ENCODE measurements at places on chromosomes 6 and 20.

DNA sequence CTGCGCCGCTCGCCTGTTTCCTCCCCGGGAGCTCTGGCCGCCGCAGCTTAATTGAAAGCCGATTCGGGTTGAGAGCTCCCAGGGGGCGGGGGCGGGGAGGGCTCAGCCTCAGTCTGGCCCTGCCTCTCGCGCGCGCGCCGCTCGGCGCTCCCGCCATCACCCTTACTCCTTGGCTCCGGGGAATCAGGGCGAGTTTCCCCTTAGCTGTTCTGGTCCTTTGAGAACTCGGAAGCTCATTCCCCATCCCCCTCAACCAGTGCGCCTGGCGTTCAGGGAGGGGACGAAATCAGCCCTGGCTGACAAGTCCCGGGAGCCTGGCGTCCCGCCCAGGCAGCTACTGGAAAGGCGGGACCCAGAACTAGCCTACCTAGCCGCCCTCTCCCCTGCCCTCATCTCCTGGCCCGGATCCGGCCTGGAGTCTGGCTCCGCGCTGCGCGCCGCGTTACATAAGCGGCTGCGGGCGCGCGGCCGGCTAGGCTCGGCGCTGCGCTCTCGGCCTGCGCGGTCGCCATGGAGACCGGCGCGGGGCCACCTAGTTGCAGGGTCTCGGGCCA, 2.8 kb downstream of the SLC12A5 start:
- DNase-seq = no peak

DNA sequence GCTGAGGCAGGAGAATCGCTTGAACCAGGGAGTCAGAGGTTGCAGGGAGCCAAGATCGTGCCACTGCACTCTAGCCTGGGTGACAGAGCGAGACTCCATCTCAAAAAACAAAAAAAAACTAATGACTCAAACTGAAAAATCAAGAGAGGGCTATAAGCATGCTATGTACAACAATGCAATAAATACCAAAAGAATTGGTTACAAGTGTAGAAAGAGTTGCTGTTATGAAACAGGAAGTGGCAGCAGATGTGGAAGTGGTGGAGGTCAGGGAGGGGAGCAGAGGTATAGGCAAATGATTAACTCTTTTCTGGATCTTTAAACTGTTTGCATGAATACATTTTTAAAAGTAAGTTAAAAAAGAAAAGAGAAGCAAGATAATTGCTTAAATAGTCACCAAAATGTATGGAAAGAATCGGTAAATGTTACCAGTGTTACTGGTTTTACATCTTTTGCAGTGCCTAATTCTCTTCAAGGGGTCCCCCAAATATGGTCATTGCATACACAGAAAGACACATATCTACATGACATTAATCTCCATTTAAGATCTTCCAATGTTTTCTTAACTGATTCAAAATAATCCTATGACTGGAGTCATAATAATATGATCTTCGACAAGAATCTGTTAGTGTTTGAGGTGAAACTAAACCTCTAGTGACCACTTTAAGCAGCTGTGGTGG, 15.0 kb downstream of the CALHM6 start:
- DNase-seq = no peak

DNA sequence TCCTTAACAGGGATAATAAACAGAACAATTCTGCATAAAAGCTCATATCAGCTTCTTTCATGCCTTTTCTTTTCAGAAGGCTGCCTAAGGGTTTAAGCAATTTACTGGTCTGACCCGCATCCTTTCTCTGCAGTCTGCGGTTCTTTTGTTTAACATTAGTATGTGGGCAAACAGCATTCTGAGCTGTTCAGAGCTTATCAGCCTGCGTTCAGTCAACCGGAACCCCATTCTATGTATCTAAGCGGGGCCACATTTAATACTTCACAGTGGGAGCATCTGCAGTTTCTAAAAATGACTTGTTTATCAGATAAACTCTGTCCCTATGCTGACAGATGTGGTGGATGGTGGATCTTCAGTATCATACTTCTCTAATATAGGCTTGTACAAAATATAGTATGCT, 758.9 kb upstream of the MMS22L start:
- no peak for DNase-seq

DNA sequence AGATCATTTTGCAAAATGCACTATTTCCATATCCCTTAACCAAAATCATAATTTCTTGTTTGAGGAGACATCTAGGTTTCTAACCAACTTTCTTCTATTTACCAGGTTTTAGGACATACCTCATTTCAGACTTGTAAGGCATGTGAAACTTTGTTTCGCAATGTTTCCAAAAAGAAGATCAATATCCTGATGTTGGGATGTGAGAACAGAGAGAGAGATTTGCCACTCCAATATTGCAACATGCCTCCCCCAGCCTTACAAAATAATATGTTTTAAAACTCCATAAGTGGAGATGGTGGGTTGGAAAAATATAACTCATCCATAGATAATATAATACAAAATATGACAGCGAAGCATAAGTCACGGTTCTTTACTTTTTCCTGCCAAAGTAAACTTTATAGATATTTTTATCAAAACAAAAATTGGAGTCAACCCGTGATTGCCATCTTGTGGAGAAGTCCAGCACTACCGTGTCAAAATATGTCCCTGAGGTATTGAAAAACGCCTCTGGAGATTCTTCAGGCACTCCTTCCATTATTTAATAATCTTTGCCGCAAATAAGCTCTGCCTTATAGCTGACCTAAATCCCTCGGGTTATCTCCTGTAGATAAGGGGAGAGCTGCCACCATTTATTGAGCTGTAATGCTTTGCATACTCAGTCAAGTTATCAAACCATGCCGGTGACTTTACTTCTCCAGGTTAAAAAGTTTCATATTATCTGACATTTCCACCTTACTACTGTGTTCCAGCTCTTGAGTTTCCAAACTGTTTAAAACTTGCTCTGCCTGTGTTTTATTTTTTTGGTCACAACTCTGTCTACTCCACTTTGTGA, 534.2 kb downstream of the HACE1 start:
- no peak for DNase-seq

DNA sequence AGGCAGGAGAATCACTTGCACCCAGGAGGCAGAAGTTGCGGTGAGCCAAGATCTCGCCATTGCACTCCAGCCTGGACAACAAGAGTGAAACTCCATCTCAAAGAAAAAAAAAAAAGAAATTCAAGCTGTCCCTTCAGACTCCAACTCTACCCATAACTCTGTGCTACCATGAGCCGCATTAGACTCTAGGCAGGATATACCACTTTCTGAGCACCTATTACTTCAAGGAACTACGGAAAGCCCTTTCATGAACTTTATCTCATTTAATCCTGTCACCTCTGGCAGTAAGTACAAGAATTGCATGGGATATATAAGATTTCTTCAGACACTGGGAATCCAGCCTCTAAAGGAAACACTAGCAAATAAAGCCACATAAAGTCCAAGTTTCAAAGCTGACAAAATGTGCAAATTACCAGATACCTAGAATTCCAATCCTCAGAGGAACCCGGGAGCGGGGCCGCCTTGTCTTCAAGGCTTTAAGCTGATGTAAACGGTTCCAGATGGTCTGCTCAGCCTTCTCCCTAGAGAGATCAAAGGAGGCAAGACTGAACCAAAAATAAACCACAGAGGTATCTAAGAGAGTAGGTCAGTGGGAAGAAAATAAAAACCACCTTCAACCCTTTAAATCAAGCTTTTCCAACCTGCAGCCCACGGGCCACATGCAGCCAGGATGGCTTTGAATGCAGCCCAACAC, 9.4 kb downstream of the CDK5RAP1 start:
- no peak for DNase-seq

GRCh38 chr6:134230940-134231339, 87.0 kb downstream of the SGK1 start:
- no peak for DNase-seq

DNA sequence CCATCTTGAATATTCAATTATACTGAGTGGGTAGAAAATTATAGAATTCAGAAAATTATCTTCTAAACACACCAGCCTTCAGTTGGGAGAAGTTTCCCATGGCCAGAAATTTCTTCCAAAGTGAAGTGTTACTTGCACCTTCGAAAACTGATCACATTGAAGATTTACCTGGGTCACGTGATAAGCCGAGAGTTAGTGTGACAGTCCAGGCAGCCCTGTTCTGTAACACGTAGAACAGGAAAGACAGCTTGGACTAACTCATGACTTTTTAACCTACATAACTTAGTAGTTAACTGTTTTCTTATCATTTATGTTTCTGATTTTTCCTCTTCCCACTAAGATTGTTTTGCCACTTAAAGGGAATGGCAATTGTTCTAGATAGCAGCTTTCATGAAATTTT, 118.3 kb upstream of the MTHFD1L start:
- no peak for DNase-seq

- DNase-seq = no peak
These were observed 8.2 kb upstream of the ASCC3 start for GRCh38 chr6:100889351-100889750.

GRCh38 chr6:100665041-100665380, 200.3 kb upstream of the SIM1 start:
- DNase-seq = no peak

DNA sequence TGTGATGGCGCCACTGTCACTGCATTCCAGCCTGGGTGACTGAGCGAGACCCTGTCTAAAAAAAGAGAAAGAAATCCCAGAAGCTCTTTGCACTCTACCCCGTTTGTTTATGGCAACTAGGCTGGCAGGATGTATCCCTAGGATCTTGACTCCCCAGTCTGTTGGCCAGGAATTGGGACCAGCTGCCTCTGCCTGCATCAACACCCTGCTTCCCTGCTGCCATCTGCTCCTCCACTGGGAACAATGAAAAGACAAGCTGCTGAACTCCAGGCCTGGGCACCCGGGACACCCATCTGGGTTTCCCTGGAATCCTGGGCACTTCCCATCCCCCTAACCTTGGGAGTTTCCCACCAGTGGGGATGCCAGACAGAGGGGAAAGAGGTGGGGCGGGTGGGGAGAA, 64.9 kb downstream of the CPNE5 start:
- DNase-seq = no peak

GRCh38 chr20:58393299-58393698, 4.3 kb downstream of the VAPB start:
- no peak for DNase-seq

- no peak for DNase-seq
These were observed 402.1 kb downstream of the EPHA7 start for GRCh38 chr6:93017213-93017612.

- no peak for DNase-seq
These were observed 88.9 kb upstream of the ATXN1 start for GRCh38 chr6:16849988-16850680.

- DNase-seq = no peak
These were observed 14.0 kb downstream of the CALHM6 start for GRCh38 chr6:116475141-116475540.

DNA sequence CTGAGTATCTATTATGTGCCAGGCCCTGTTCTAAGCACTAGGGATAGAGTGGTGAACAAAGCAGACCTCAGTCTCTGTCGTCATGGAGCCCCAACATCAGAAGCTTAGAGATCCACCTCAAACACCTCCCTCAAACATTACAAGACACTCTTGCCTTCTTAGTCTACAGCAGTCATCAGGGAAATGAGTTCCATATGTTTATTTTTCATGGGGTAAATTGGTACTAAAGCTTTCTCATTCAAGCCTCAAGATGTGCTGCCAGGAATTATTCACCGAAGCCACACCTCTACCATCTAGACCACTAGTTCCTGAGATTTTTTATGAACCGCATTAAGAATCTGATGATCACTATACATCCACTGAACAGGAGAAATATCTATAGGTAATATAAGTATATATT, 59.0 kb upstream of the TFB1M start:
- DNase-seq = no peak

GRCh38 chr6:17491416-17492142, 98.2 kb downstream of the CAP2 start:
- no peak for DNase-seq

GRCh38 chr20:8309634-8310033, 177.6 kb downstream of the PLCB1 start:
- no peak for DNase-seq

DNA sequence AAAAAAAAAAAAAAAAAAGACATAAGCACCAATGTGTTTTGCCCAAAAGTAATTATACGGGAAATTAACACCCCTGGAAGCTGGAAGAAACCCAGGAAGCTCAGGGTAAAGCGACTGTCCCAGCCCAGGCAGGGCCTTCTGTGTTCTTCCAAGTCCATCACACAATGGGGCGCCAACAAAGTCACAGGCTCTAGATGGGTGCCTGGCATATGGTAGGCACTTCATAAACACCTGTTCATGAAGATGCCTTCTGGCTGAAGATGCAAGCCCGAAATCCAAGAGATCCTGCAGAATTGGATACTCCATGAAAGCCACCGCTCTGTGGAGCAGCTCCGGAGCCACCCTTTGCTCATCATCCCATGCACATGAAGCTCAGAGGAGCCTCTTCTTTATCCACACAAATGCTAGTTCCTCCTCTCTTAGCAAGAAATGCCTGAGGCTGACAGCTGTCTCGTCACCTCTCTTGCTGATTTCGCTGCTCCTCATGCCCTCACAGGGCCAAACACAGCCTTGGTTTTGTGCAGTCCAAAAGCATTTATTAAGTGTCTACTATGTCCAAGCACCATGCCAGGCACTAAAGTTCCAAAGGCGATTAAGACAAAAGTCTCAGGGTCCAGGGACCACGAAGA, 76.6 kb downstream of the TRERF1 start:
- no peak for DNase-seq

GRCh38 chr20:36343641-36344040, 37.5 kb downstream of the DLGAP4 start:
- no peak for DNase-seq

GRCh38 chr20:25273541-25274358, 25.9 kb downstream of the PYGB start:
- no peak for DNase-seq

GRCh38 chr20:21136015-21136732, 10.3 kb downstream of the KIZ start:
- no peak for DNase-seq

DNA sequence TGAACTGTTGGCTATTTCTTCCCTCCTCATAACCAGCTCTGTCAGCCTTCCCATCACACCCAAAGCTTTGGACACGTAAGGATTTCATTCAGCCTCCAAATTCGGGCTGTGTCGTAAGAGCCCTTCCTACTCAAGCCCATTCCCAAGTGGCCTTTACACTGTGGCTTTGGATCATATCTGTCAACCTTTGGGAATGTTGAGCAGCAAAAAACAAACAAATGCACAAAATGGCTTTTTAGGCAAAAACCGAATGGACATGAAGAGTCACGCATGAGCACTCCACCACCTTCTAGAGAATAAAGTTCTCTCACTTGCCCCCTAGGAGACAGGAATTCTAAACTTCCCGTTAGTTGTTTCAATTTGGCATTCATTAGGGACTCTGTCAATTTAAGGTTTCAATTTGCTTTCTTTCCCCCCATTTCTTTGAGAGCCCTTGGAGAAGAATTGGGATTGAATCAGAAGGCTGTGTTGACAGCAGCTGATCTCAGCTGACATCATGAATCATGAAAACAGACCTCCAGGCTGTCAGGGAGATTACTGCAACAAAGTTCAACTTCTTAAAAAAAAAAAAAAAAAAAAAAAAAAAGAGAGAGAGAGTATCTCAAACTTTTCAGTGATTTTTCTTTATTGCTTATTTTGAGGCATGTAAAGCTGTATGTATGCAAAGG, 110.3 kb downstream of the BCAS1 start:
- DNase-seq = no peak

GRCh38 chr6:155765275-155766194, 309.9 kb upstream of the NOX3 start:
- DNase-seq = no peak

All from stimulated activated CD4-positive, alpha-beta T cell treated with anti-CD3 and anti-CD28 coated beads, Interleukin-12 subunit alpha, Interleukin-12 subunit beta, amount 100 ng/mL, for 48 hours (primary cell).